ENCODE measurements at places on chromosomes 12 and 14.

DNA sequence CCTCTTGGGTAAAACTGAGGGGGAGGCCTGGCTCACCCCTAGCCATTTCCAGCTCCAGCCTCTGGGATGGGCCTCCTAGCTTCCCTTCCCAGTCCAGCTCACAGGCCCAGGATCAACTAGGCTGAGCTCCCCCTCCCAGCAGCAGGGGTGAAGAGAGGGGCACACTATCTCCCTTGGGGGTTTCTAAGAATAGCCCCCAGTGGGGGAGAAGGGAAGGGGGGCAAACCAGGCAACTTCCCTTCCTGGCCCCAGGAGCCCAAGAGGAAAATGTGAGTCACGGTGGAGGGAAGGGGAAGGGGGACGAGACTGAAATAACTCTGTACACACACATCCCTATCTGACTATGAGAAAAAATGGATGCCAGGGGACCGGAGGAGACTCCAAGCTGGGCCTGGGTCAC, 9.0 kb downstream of the ADCY6 start:
- no peak for DNase-seq

DNA sequence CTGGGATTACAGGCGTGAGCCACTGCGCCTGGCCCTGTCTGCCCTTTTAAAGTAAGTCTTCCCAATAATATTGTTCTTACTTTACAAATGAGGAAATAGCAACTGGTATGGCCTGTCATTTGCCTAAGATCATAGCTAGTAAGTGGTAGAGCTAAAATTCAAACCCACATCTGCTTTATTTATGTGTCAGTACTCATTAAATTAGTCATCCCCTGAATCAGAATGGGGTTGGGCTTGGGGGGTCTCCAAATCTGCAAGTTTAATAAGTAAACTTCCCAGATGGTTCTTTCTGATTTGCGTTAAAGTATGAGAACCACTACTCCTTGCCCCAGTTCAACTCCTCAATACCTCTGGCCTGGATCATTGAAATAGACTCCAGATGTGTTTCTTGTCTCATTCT, 96.2 kb downstream of the FAR2 start:
- DNase-seq, result no peak

GRCh38 chr12:115335594-115335993, 651.6 kb upstream of the TBX3 start:
- DNase-seq, result no peak

DNA sequence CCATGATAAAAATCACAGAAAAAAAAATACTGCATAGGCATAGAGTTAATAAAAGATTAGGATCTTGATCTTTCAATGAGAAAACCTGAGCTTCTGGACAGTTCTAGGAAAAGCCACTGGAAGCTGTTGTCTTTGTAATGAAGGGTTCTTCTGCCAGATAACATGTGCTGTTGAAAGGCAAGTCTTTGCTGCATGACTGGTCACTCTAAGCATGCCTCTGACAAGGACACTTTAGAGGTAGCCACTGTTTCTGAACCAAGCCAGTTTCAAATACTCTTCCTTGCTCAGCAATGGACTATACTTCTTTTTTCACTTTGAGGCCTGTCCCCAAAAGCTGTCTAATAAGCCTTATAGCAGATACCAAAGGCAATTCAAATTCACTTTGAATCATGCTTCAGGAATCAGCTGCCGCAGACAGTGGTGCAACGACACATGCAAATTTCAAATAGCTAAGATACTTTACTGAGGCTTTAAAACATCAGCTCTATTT, 70.2 kb downstream of the BTG1 start:
- DNase-seq, result peak; percentile 11

GRCh38 chr12:19573866-19574265, 134.6 kb downstream of the AEBP2 start:
- DNase-seq, result no peak

Data from NCI-H1417 (cell line).